Sigmoid colon (tissue), 7 donors: ENCODE measurements at places on chromosomes 12 and 14.

- no peak for DNase-seq
Observed at GRCh38 chr12:107282628-107283027, 189.3 kb upstream of the CRY1 start.

DNA sequence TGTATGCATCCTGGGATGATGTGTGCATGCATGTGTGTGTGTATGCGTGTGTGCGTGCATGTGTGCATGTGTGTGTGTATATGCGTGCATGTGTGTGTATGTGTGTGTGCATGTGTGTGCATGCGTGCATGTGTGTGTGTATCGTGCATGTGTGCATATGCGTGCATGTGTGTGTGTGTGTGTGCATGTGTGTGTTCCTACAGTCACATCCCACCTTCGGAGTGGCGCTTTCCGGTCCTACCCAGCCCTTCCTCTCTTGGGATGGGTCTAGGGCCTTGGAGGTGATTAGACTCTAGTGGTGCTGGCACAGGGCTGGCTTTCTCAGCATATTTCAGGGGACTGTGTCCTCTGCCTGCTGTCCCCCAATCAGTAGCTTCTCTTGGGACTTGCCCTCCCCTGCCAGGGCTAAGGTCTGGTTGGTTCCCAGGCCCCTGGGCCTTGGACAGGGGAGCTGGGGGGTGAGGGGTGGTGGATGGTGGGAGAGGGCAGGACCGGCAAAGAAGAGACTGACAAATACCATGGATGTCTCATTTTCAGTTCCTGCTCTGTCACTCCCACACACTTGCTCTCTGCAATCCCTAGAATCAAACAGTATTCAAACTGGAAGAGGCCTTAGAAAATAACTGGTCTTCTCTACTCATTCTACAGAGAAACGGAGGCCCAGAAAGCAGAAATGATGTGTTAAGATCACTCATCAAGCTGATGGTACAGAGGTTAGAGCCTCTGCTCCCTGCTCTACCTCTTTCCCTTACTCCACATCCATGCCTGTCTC, 21.9 kb upstream of the FAIM2 start:
- no peak for DNase-seq

DNA sequence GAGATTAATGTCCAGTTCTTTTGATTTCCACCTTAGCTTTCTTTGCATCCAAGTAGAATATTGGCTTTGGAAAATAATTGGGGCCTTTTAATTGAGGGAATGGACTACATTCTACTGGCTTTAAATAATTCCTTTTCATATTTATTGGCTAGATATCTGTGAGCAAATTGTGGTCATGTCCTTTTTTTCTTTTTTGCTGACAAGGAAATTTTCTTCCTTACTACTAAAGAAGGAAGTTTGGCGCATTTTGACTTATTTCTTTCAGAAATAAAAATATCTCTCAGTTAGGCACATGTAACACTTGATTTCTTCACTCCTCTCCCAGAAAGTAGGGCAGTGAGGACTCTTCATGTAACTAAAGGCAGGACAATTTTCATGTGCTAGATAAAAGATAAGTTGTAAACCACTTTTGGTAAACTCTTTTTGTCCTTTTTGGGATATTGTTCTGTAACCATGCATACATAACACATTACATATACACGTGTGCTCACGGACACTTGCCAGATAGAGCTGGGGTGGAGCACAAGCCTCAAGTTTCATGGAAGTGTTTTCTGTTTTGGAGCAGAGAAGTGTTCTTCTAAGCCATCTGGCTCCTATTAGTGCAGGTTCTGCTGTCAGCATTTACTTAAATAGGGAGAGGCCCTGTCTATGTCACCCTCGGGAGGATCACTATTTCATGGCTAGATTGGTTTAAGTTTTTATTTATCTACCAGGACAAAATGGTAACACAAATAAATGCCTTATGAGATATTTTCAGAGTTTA, 85.1 kb upstream of the LRIG3 start:
- DNase-seq = no peak

GRCh38 chr14:66231820-66232219, 254.4 kb upstream of the CCDC196 start:
- DNase-seq = no peak

DNA sequence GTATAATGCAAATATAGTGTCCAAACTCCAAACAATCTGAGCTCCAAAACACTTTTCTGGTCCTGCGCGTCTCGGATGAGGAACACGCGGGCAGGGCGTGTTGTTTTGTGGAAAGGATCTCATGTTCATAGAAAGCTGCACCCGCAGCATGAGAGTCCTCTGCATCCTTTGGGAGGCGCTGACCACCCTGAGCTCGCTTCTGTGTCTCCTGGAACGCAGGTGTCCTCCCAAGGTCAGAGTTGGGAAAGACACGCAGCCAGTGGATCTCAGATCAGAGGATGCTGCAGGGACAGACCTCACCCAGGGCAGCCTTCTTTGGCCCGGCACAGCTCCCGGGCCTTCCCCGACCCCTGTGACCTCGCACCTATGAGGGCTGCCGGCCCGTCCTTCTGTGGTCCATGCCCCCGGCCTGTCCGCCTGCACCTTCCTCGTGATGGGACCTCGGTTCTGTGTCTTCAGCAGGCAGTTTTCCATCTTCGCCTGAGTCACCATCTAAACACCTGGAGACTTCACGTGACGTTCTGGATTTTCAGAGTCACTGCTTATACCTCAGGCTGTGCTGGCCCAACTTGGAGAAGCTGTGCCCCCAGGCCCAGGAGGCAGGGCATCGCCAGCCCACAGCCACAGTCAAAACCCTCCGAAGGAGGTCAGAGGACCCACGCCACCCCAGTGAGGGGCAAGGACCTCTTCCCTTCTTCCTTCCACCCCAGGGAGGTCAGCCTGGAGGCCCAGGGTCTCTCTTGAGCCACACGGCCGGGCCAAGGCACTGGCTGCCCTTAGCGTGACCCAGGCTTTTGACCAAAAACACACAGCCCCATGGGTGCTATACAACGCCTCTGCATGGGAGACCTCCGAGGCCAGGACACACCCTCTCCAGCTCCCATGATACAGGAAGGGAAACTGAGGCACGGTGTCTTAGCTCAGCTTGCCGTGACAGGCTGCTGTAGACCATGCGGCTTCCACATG, 25.9 kb downstream of the MMP17 start:
- DNase-seq = no peak
